ENCODE measurements at places on chromosomes 12 and 14.

DNA sequence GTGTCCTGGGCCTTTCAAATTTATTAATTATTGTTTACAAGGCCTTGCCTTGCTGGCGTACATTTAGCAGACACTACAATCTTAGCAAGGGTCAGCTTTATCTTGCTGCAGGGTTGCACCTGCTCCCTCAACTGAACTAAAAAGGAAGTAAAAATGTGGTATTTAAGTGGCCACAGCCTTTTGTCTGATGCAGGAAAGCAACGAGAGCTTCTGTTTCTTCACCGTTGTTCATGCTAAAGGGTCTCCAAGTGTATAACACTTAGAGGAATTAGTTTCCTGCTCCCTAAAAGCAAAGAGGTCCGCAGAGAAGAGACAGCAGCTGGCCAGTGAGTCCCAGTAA lies 62.8 kb upstream of the EGLN3 start:
- DNase-seq, result no peak

- no peak for DNase-seq
These were observed 13.5 kb downstream of the PAPOLA start for GRCh38 chr14:96515731-96516130.

DNA sequence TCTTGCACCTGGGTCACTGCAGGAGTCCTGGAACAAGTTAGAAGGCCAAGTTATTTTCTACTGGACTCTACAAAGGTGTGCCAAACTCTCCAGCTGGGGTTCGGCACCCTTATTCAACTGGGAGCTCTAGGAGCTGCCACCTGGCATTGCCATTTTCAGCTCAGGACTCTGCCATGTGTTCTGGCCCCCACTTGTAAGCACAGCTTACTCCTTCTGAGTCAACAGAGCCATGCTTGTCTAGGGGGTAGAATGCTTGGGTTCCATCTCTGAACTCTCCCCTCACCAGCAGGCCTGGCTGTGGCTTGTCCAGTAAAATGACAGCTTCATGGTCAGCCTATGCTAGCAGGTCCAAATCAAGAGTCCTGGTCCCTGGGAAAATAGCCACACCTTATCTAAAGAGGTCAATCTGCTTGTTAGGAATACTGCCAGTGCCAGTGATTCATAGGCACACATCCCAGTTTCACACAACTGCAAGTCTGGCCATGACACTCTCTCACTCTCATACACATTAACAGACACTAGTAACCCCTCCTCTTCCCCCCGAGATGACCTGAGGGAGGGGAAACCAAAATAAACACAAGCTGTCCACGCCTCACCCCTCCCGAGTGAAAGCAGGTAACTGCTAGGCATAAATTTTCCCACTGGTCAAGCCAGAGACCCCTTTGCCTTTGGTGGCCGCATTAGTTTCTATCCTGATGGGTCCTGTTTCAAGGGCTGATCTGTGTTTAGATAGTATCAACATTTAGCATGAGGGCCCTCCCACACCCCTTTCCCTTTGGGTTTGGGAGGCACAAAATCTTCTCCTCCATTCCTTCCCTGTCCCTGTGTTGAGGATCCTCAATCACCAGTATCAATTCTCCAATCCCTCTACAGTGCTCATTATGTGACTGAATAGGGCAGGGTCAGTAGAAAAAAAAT lies 182.3 kb upstream of the GZMB start:
- DNase-seq, result no peak

GRCh38 chr14:102055181-102055901 lies 31.5 kb downstream of the HSP90AA1 start:
- no peak for DNase-seq

GRCh38 chr12:4177262-4177661 lies 96.3 kb upstream of the CCND2 start:
- DNase-seq, result no peak

- DNase-seq, result no peak
These were observed 635.8 kb upstream of the FOXG1 start for GRCh38 chr14:28130610-28131284.

GRCh38 chr14:76848879-76849278 lies 22.7 kb downstream of the LRRC74A start:
- peak; percentile 56 for DNase-seq

DNA sequence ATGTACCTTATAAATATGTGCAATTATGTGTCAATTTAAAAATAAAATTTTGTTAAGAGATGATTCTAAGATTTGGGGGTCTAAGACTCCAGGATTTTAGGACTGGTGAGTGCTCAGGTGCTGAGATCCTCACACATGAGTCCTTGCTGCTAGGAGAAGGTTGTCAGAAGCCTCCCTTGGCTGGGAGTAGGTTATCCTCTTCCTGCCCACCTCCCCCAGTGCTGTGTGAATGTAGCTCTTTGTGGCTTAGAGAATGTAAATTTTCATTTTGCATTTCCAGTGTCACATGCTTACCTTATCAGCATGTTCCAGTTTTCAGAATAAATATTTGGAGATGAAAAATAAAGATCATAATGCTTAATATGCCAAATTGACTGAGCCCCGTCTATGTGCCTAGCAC lies 114.2 kb upstream of the MDM1 start:
- DNase-seq, result no peak

DNA sequence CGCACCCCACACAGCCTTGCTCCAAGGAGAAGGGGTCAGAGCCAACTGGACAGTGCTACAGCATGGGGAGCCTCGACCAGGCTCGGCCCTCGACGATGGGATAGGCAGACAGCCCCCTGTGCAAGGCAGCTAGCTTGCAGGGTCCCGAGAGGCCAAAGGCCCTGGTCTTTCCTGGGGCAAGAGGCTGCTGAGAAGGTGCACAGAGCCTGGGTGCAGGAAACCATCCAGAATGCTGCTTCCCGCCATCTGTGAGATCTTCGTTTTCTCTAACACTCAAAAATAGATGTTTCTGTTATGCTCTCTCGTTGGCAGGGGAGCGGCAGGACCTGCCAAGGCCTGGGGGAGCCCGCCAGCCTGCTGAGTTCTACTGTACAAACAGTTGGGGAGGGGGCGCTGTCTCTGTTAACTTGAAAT lies 168.0 kb upstream of the RTL1 start:
- DNase-seq, result no peak

- DNase-seq, result no peak
These were observed 20.4 kb downstream of the ACVR1B start for GRCh38 chr12:51971679-51972421.

GRCh38 chr12:62625228-62625627 lies 158.6 kb downstream of the MON2 start:
- DNase-seq, result no peak

DNA sequence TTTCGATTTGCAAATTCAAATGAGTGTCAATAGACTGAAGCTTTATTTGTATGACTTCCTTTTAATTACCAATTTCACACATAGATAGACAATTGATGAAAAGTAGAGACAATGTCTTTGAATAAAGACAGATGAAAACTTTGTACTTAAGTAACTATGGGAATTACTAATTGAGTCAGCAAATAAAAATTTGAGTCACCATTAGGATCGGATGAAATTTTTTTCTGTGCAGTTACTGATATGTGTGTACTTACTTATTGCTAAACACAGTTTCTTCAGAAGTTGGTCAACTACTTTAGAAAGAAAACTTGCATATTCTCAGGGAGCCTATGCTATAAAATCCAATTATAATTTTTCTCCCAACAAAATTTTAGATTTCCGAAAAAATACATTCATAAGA lies 224.9 kb upstream of the SLC16A7 start:
- DNase-seq, result no peak

GRCh38 chr12:57517187-57517586 lies 3.1 kb downstream of the DDIT3 start:
- DNase-seq, result no peak
